Hypothalamus (tissue), 51 donors: ENCODE measurements at places on chromosomes 5 and 9.

- no peak for DNase-seq
Observed at GRCh38 chr5:38600329-38601045, 44.0 kb upstream of the LIFR start.

- DNase-seq = no peak
Observed at GRCh38 chr5:159992566-159992965, 16.4 kb upstream of the TTC1 start.

- DNase-seq = no peak
Observed at GRCh38 chr9:8157683-8158324, 358.2 kb upstream of the DMAC1 start.

GRCh38 chr5:122192497-122193496 lies 63.5 kb downstream of the ZNF474 start:
- no peak for DNase-seq

GRCh38 chr9:89442981-89443814 lies 54.7 kb downstream of the SEMA4D start:
- no peak for DNase-seq

- no peak for DNase-seq
Observed at GRCh38 chr9:5485378-5486085, 24.8 kb upstream of the PDCD1LG2 start.

DNA sequence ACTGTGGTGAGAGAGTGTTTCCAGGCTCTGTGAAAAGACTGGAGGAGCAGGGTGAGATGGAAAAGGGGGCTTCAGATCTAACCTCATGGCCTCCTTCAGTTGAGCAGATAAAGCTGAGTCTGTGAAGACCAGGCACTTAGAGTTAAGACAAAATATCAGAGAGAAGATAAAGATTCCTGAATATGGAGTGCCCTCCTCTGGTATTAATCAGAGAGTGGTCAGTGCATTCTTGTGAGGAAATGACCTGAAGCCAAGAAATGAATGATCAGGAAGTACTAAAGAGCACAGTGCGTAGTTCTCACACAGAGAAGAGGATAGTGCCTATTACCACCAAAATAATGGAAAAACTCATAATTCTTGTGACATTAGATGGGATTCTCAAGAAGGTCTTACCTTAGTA lies 1417.0 kb upstream of the ACO1 start:
- DNase-seq = no peak

DNA sequence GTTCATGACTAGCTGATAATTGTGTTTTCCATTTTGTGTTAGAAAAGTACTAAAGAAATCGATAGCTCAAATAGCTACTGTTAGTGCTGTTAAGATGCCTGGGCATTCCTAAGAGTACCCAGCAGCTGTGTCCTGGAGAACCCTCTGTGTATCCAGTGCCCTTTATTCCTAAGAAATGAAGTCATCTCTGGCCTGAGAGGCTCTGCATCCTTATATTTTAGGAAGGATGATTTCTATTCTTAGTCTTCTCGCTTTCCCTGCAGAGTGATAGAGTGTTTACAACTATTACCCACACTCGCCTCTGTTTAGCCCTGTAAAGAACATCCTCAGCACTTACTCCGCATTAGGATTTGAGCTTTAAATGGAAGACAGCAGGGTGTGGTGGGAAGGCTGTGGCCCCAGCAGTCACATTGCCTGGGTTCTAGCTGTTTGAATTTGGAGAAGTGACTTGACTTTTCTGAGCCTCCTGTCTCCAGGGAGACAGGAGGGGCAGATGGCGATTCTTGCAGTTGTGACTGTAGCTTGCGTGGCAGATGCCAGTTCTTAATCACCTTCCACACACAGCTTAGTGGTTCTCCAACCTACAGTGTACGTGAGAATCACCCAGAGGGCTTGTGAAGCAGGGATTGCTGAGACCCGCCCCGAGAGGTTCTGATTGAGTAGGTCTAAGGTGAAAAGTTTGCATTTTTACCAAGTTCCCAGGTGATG lies 177.2 kb upstream of the PITX1 start:
- no peak for DNase-seq

DNA sequence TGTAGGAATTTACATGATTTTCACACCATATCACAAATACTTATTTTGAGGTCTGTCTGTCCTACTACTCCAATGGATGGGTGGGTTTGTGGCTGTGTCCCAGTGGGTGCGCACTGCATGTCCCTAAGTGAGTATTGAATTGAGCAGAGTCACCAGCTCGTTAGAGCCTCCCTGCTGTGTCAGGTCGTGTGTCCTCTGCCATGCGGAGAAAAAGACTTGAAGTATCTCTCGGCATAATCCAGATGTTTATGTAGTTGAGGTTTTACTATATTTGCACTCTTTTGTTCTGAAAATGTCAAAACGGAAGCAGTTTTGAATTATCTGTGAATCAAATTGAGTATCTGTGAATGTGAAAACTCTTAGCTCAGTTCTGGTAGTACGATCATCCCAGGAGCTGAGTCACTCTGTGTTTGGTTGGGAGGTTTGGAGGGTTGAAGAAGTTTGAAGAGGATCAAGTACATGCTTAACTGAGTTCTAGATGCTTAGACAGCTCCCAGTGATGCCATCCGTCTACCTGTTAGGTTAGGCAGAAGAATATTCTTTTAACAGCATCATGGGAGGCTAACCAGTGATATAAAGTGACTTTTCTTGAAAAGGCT lies 194.2 kb downstream of the TENT4A start:
- no peak for DNase-seq

DNA sequence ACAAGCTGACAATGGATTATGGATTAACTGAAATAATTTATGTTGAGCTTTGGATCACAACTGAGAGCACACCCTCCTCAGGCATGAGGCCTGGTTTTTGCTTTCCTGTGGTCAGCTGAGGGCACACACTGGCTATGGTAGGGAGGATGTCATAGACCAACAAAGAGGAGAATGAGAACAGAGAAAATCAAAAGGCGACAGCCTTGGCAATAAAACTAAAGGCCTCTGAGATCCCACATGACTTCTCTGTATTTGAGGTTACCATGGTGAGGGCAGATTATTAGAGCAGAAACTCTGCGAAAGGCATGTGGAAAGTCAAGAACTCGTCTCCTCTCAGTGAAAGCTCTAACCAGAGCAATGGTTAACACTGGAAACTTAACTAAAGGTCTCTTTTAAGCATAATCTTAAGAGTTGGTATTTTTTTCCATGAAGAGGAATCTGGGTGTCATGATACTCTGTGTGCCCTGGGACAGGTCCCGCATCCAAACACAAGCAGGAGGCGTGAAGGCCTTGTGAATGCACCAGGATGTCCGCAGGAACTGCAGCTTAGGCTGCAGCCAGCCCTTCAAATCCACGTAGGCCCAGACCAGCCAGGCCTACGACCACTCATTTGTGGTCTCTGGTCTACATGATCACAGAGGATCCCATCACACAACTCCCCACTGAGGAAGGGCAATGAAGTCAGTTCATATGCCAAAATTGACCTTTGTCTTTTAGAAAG lies 12.4 kb upstream of the MEIKIN start:
- no peak for DNase-seq

GRCh38 chr5:98170994-98171393 lies 602.5 kb upstream of the RGMB start:
- DNase-seq = no peak

DNA sequence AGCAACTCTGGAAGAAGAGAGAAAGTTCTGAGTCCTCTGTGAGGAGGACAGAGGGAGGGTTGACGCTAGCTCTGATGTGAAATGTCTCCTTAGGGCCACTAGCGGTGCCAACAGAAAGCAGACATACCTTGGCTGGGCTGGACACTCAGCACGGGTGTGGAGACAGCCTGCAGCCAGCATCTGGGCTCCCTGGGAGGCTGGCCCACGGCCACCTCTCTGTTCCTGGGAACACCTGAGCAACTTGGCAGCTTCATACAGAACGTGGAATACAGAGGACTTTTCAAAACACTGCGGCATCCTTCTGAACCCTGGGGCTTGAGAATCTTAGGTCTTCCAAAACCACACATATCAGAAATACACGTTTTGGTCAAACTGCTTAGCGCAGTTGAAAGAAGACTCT lies 269.1 kb downstream of the FSTL4 start:
- DNase-seq = no peak

GRCh38 chr5:1687301-1687970 lies 112.2 kb downstream of the MRPL36 start:
- no peak for DNase-seq

- DNase-seq = no peak
Observed at GRCh38 chr9:95124582-95125367, 192.7 kb downstream of the FANCC start.

DNA sequence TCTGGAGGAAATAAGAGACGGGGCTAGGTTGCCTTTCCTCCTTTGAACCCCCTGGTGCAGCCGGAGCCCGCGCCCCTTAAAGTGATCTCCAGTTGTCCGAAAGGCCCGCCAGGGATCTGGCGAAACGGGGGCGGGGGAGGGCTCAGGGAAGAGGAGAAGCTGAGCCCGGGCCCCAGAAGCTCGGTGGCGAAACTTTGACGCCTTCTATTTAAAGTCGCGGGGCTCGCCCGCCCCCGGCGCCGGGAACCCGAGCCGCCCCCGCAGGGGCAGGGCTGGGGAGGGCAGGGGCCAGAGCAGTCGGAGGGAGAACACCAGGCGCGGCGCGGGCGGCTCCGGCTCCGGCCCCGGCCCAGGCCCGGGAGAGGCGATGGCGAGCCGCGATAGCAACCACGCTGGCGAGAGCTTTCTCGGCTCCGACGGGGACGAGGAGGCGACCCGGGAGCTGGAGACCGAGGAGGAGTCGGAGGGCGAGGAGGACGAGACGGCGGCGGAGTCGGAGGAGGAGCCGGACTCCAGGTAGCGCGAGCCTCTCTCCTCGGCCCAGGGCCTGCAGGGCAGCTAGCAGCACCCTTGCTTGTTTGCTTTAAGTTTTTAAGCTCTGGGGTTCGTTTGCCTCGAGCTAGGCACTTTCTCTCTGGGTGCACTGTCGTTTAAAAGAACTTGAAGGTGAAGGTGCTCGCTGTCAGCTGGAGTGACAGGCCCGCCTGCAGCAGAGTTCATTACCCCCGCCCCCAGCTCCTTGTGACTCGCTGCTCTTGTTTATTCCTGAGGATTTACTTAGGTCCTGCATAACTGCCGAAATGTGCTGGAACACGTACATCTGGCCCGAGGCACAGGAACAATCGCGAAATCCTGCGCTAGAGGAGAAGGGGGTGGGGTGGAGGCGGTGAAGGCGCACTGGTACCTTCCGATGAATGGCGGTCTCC lies at the start of gene CMYA5:
Gene CMYA5 (plus strand): TSS at position 296 of the 926 bp plus-strand sequence. CDS start 72 bp downstream, at position 368.
- peak; percentile 22 for DNase-seq

GRCh38 chr5:113047733-113048652 lies 71.4 kb downstream of the DCP2 start:
- no peak for DNase-seq
